CD4-positive, alpha-beta memory T cell (primary cell): ENCODE measurements at places on chromosomes 2 and 18.

- no peak for DNase-seq
Measured at GRCh38 chr2:217714287-217714751, 288.5 kb downstream of the TNS1 start.

DNA sequence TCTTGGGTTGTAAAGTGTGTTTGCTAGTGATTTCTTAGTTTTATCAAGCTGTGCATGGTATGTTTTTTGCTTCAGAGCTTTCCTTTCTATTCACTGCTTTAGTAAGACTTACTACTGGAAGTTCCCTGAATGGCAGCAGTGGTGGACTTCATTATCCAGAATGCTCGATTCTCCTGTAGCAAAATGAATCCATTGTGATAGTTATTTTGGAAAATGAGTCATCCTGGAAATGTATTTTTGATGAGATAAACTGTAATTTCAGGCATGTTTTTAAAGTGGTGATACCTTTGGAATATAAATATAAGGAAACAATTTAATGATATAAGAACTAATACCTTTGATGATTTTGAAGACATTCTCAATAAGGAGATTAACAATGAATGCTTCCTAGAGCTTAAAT lies 387.1 kb downstream of the PTPRM start:
- DNase-seq = no peak

- peak; percentile 68 for DNase-seq
Measured at GRCh38 chr2:226802573-226802972, 3.0 kb upstream of the IRS1 start.

GRCh38 chr18:28032177-28032576 lies 144.8 kb downstream of the CDH2 start:
- DNase-seq = no peak

DNA sequence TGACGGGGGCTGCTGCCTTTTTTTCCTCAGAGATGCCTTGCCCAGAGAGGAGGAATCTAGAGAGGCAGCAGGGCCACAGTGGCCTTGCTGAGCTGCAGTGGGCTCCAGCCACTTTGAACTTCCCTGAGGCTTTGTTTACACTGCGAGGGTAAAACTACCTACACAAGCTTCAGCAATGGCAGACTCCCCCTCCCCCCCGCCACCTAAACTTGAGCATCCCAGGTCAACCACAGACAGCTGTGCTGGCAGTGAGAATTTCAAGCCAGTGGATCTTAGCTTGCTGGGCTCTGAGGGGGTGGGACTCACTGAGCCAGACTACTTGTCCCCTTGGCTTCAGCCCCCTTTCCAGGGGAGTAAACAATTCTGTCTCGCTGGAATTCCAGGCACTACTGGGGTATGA lies 11.8 kb downstream of the SYT4 start:
- no peak for DNase-seq

GRCh38 chr2:28142386-28142785 lies 250.3 kb upstream of the FOSL2 start:
- no peak for DNase-seq

GRCh38 chr2:165113414-165113813 lies 90.4 kb downstream of the SCN3A start:
- DNase-seq = no peak

DNA sequence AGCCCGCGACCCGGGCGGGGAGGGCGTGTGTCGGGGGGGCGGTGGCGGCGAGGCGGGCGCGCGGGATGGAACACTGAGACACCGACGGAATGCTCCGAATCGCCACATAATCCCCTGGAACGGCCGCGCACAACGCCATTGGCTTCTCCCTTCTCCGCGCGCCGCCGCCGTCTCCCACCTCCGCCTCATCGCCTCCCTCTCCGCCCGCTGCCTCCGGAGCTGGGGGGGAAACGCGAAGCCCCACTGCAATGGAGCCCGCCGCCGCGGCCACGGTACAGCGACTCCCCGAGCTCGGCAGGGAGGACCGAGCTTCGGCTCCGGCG lies at the start of gene PHLPP1:
Gene PHLPP1 (plus strand): TSS at position 106 of the 323 bp plus-strand sequence. CDS start 143 bp downstream, at position 249.
- DNase-seq = no peak

DNA sequence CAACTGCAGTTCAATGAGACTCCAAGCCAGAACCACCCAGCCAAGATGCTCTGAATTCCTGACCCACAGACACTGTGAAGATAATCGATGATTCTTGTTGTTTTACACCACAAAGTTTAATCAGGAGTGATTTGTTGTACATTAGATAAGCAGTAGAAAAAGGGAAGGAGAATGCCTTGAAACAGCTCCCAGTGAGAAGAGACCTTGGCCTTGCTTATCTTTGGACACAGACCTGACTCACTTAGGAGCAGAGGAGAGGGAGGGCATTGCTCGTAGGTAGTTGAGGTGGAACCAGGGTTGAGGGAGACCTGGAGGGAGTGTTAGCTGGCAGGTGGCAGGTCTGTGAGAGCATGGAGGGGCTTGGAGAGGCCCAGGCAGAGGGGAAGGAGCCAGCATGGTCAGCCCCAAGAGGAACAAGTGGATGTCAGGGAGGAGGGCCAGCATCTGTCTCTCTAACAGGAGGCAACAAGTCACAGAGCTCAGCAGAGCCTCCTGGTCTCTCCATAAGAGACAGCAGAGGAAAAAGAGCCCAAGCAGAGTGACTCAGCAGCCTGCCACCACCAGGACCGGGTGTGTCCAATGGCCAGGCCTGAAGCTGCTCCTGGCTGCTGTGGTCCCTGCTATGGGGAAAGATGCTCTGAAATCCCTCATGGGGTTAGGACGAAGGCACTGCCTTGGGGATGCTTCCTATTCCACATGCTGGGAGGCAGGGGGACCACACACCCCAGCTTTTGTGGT lies 161.6 kb upstream of the CAPN13 start:
- no peak for DNase-seq

GRCh38 chr2:481388-481787 lies 193.5 kb upstream of the ALKAL2 start:
- DNase-seq = no peak

GRCh38 chr2:31192396-31192795 lies 24.9 kb downstream of the CAPN14 start:
- no peak for DNase-seq

- no peak for DNase-seq
Measured at GRCh38 chr2:53033411-53033810, 734.2 kb upstream of the CHAC2 start.
